ENCODE measurements at places on chromosomes 2 and 18.

DNA sequence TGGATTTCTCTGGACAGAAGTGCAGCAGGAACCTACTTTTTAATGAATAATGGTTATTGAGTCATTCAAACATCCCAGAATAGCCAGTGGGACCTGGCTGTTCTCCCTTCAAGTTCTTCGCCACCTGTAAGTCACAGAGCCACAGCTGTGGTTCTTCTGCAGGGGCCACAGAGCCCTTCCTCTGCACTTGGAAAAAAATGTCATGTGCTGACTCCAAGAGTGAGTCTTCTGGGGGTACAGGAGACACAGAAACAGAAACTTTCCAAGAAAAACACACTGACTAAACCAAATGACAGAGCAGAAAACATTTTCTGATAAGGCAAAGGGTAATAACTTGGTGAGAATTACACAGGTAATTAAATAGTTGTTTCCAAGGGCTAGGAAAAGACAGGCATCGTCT lies 68.7 kb upstream of the FN1 start:
- DNase-seq = no peak

- DNase-seq = no peak
Measured at GRCh38 chr18:5510135-5510846, 33.5 kb downstream of the EPB41L3 start.

GRCh38 chr2:105540642-105541041 lies 141.8 kb upstream of the FHL2 start:
- no peak for DNase-seq

DNA sequence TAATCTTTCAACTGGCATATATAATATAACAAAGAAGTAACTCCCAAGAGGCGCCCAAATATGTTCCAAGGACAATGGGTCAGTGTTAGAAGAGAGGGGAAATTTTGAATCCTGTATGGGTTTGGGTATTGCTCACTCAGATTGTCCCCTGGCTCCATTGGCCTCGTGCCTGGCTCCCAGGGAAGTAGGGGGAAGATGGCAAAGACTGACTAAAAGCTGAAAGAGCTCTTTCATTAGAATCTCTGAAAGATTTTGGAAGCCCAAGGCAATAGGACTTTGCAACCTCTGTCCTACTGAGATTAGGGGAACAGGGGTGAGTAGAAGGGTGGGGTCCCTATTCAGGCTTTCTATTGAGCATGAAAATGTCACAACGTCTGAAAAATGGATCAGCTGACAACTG lies 1272.8 kb upstream of the ZEB2 start:
- no peak for DNase-seq

DNA sequence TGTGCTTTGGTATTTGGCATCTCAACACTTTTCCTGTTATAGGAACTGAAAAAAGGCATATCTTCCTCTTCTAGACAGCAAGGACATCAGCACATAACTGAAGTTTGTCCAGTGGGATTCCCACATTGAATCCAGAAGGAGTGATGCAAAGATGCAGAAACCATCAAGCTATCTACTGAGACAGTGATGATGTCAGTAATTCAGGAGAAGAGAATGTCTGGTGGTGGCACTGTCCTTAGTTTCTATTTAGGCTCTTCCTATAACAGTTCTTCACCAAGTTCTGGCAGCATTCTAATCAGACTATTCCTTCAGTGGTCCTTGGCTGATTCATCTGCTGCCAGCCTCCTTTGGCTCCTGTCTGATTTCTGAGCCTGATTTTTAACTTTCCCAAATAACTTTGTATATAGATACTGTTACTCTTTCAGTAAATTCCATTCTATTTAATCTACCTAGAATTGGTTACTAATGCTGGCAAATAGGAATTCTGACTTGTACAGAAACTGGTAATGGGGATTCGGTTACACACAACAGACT lies 56.6 kb upstream of the AGPS start:
- no peak for DNase-seq

GRCh38 chr2:125471963-125472362 lies 1184.0 kb upstream of the GYPC start:
- no peak for DNase-seq

DNA sequence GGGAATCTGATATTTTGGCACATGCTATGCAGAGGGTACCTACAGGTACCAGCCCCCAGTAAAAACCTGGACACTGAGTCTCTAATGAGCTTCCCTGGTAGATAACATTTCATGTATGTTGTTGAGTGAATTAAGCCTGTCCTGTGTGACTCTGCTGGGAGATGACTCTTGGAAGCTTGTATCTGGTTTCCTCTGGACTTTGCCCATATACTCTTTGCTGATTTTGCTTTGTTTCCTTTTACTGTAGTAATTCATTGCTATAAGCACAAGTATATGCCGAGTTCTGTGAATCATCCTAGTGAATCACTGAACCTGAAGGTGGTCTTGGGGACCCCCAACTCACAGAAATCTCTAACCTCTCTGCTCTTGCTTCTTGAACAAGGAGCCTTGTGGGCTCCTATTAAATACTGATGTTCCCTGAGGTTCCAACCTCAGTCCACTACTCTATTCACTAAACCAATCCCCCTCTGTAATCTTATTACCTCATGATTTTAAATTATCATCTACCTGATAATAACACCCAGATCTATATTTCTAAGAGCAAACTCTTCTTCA lies 94.3 kb upstream of the WDSUB1 start:
- no peak for DNase-seq

GRCh38 chr2:68292108-68292710 lies 27.5 kb downstream of the CNRIP1 start:
- no peak for DNase-seq

DNA sequence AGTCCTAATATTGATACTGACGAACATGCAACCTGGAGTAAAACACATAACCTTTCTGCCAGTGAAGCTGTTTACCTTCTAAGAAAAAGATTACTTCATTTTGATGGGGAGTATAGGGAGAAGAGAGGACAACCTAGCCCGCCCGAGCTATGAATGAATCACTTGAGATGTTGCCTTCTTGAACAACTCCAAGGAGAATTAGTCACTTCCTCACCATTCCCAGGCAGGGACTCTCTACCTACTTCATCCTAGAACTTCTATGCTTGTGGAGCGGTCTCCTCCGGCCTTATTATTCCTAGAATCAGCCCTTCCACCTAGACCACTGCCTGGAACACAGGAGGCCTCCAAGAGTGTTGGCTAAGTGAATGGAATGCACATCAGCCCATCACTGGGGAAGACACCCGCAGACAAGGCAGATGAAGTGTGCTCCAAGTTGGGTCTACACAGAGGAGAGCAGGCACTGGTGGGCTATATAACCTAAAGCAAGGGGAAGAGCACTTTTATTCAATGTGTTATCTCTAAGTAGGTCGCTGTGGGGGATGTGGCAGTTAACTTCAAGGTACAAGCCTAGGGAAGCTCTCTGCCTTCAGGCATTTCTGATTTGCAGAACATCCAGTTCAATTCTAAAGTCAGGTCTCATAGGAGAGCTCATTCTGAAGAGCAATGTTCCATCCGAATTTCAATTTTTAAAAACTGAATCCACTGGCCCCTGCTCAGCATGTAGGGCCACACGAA lies 57.4 kb downstream of the STK39 start:
- DNase-seq = peak; percentile 52

GRCh38 chr18:72623444-72623843 lies 79.3 kb upstream of the CBLN2 start:
- DNase-seq = no peak

DNA sequence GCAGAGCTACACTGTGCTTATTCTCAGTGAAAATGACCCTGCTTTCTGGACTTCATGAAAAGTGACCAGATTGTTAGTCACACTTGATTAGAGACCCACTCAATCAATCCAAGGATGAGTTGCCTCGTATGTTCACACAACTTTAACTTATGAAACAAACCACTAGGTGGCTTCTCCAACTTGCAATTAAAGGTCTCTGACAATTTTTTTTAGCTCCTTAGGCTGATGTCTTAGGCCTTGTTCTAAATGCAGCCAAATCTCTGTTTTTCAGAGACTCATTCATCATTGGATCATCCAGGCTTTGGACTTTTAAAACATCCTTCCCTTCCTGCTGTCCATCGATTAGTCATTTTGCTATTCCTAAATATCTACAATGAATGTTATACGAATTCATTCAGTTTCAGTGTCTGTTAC lies 63.4 kb downstream of the MREG start:
- DNase-seq = peak; percentile 34

GRCh38 chr2:191312662-191313061 lies 67.5 kb downstream of the MYO1B start:
- DNase-seq = no peak

- DNase-seq = no peak
Measured at GRCh38 chr2:170505631-170506275, 209.4 kb upstream of the SP5 start.

GRCh38 chr2:100197631-100198153 lies 55.3 kb upstream of the AFF3 start:
- DNase-seq = no peak

DNA sequence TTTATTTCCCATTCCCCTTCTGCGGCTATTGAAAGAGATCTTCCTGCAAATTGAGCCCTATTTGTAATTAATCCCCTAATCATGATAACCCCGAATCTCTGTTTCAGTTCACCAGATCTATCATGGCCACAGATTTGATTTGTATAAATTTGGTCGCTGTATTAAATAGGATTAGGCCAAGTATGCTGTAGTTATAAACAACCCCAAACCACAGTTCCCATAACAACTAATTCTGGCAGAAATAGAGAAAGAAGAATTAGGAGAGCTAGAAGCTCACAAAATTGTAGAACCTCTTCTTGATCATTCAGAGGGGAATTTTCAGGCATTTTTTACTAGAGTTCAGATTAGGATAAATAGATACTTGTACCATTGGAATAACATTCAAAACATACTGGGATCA lies 433.7 kb upstream of the TNP1 start:
- no peak for DNase-seq

GRCh38 chr18:48023334-48024008 lies 93.0 kb upstream of the SMAD2 start:
- peak; percentile 74 for DNase-seq

DNA sequence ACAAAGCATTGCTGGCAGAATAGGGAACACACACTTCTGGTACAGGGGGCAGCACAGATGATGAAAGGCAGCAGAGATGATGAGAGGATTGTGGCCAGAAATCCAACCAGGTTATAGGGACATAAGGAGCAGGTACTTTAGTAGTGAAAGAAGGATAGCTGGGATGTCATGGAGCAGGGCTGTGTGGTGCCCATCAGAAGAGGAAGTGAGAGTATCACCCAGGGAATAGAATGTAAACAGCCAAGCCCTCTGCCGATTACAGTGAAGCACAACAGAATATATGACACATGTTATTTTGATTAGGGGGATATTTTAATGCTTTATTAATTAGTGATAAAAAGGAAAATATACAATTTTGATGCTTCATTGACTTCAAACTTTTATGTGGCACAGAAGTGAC lies 883.4 kb upstream of the CDH2 start:
- no peak for DNase-seq

GRCh38 chr2:142892715-142893114 lies 15.3 kb downstream of the KYNU start:
- DNase-seq = no peak

DNA sequence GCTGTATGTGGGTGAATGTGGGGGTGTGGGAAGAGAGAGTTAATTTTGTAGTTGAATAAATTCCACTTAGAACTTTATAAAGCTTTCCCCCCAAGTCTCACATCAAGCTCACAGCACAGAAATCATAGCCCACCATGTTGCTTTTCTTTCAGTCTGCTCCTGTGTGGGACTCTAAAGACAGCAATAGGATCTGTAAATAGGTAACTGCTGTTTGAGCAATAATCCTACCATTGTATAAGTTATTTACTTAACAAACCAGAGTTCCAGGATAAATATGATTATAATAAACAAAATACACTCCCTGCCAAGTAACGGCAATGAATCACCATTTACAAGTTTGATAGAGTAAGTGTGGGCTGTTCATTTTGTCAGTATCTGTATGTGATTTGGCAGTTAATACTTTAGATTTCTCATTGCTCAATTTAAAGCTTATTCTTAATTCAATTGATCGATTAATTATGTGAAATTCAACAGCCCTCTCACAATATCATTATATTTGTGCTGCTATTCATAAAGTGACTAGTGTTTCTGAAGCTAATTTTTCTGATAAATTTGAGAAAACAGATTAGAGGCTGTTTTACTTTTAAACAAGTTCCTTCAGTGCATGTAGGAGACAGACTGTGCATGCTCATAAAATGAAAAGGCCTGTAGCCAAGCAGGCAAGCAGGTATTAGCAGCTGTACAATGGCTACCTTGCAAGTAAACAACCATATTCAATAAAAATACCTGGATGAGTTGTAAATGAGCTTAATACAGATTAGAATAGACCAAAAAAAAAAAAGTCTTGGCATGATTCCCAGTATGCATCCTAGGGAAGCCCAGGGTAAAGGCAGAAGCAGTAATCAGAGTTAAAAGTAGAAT lies 142.7 kb downstream of the PDE11A start:
- DNase-seq = no peak

GRCh38 chr2:7552825-7553570 lies 635.8 kb downstream of the RNF144A start:
- DNase-seq = no peak

DNA sequence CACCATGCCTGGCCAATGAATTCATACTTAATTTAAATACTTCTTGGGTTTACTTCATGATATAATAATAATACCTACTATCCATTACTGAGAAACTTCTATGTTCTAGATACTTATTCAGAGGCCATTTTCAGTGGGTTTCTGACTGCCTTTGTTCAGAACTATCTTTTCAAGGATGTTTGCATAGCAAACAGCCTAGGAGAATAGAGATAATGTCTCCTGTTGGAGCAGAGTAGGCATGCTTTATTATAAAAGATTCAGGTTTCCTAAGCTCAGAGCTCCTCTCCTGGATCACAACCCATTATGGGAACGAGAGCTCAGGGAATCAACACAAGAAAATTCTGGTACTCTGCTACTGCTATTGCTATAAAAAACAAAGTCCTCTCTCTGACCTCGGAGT lies 11.1 kb downstream of the FASTKD1 start:
- no peak for DNase-seq

- DNase-seq = no peak
Measured at GRCh38 chr2:15798701-15799431, 141.5 kb upstream of the MYCN start.
